ENCODE measurements at places on chromosomes 3 and 15. TPM values are rescaled to one million over a fixed set of nuclear protein-coding genes. Genes with fewer than 3 reads are reported as not detected.

DNA sequence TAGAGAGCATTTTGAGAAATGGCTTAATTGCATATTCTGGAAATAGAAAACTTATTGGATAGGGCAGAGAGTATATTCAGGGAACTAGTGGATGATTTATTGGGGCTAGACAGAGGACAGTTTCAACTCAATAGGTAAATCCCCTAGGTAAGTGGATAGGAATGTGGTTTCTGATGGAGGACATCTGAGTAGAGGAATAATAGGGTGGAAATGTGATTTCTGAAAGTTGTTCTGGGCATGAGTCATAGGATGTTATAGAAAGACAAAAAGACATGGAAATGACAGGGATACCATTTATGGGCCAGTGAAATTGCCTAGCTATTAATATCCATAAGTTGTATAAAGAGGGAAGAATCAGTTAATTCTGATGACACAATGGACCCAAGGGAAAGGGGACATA is 563.3 kb upstream of the GOLIM4 start:
- DNase-seq = no peak
- no peaks in the 10 kb centered on the region for H3K36me3 ChIP-seq
- no peak overlapping the region for H3K27ac ChIP-seq
- no peaks in the 10 kb centered on the region for H3K4me1 ChIP-seq
- no peak overlapping the region for H3K4me3 ChIP-seq

- H3K4me1 ChIP-seq = no peaks in the 10 kb centered on the region
- no peak for DNase-seq
- no peaks in the 10 kb centered on the region for H3K27me3 ChIP-seq
- no peaks in the 10 kb centered on the region for H3K36me3 ChIP-seq
These were observed 298.3 kb downstream of the ZBTB20 start for GRCh38 chr3:114848643-114849350.

GRCh38 chr15:45187578-45187893 is 230 bp downstream of the SHF start:
- DNase-seq = no peak
- peaks cover 10% of the 10 kb centered on the region for H3K27me3 ChIP-seq
- H3K36me3 ChIP-seq = no peaks in the 10 kb centered on the region
- H3K4me3 ChIP-seq = peak overlapping the region; percentile 81
- H3K27ac ChIP-seq = no peak overlapping the region
- peaks cover 8% of the 10 kb centered on the region for H3K4me1 ChIP-seq

GRCh38 chr3:97942801-97943546 is 29.3 kb downstream of the RIOX2 start:
- no peak for DNase-seq
- peaks cover 51% of the 10 kb centered on the region for H3K36me3 ChIP-seq
- no peaks in the 10 kb centered on the region for H3K27me3 ChIP-seq
- H3K4me1 ChIP-seq = no peaks in the 10 kb centered on the region
- H3K4me3 ChIP-seq = no peak overlapping the region

DNA sequence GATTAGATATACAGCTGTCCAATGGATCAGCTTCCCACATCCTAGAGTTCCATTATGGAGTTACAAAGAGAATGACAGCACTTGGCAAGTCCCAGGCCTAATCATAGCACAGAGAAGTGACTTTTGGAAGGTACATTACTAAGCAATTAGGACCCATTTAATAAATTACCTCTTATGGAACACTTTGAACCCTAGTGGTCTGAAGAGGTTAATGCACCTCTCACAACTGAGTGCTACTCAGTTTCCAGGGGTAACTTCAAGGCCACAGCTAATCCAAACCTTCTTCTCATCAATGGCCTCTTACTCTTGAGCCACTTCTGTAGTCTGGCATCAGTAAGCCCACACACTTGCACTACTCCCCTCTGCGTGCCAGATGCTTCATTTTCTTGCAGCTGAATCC is 34.9 kb upstream of the MEIS2 start:
- no peak overlapping the region for H3K27ac ChIP-seq
- no peak overlapping the region for H3K4me3 ChIP-seq
- peak; percentile 58 for DNase-seq
- H3K36me3 ChIP-seq = no peaks in the 10 kb centered on the region
- H3K27me3 ChIP-seq = no peaks in the 10 kb centered on the region

- H3K4me1 ChIP-seq = no peaks in the 10 kb centered on the region
- no peak for DNase-seq
- H3K4me3 ChIP-seq = no peak overlapping the region
- H3K36me3 ChIP-seq = no peaks in the 10 kb centered on the region
- no peak overlapping the region for H3K27ac ChIP-seq
These were observed 26.1 kb downstream of the PTH1R start for GRCh38 chr3:46903341-46904302.

The VWA5B2 gene
- polyA plus RNA-seq = 0.40 TPM

DNA sequence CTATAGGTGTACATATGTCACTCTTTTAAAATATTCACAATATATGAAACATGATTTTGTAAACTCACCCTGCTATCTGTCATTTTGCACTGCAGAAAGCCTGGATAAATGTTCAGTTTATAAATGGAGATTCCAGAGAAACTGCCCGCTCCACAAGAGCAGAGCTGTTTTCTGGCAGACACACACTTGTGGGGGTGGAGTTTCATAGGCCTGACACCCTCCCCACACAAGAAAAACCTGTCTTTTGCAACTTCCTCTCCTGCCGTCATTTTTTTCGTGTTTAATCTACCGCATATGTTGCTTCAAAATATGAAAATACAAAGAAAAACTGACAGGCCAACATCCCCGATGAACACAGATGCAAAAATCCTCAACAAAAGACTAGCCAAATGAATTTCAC is 479.0 kb downstream of the GABRG3 start:
- DNase-seq = no peak
- H3K27me3 ChIP-seq = no peaks in the 10 kb centered on the region
- H3K4me1 ChIP-seq = no peaks in the 10 kb centered on the region
- no peak overlapping the region for H3K27ac ChIP-seq
- no peak overlapping the region for H3K4me3 ChIP-seq

The ACSBG1 gene
- 0.13 TPM for polyA plus RNA-seq

- H3K4me3 ChIP-seq = no peak overlapping the region
- DNase-seq = no peak
- peaks cover 6% of the 10 kb centered on the region for H3K4me1 ChIP-seq
- H3K27ac ChIP-seq = no peak overlapping the region
These were observed 527.9 kb upstream of the TBL1XR1 start for GRCh38 chr3:177725165-177725564.

The TP53BP1 gene
- 41.1 TPM for polyA plus RNA-seq

DNA sequence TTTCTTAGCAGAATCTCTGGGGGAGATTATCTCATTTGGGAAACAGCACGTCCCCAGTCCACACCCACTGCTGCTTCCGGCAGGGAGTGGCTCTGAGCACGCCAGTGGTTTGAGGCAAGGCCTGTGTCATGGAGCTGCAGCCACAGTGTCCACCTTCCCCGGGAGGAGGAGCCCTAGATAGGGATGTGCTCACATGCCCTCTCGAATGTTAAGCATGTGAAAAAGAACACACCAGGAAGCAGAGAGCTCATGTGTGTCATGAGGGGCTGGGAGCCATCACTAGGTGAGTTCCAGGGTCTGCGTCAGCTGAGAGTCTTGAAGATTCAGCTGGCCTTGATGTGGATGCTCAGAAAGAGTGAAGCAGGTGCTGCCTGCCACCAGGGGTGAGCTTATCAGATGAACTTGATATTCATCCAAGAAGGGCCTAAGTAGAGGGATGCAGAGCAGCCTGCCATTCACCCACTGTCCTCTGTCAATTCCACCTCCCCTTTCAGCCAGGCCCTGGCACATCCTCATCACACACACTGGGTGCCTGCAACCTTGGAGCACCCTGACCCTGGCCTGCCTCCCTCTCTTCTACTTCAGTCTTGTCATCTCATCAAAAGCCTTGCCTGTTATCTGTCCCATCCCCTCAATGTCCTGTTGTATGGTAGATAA is 16.3 kb downstream of the ITGA11 start:
- H3K36me3 ChIP-seq = no peaks in the 10 kb centered on the region
- no peaks in the 10 kb centered on the region for H3K4me1 ChIP-seq
- H3K27ac ChIP-seq = no peak overlapping the region
- no peak for DNase-seq
- no peaks in the 10 kb centered on the region for H3K27me3 ChIP-seq
- no peak overlapping the region for H3K4me3 ChIP-seq

GRCh38 chr3:190014940-190015339 is 105.8 kb downstream of the P3H2 start:
- H3K36me3 ChIP-seq = no peaks in the 10 kb centered on the region
- no peaks in the 10 kb centered on the region for H3K27me3 ChIP-seq
- peaks cover 63% of the 10 kb centered on the region for H3K4me1 ChIP-seq
- DNase-seq = no peak

- H3K27me3 ChIP-seq = no peaks in the 10 kb centered on the region
- H3K36me3 ChIP-seq = no peaks in the 10 kb centered on the region
These were observed 355.5 kb downstream of the OCA2 start for GRCh38 chr15:27743638-27744037.

DNA sequence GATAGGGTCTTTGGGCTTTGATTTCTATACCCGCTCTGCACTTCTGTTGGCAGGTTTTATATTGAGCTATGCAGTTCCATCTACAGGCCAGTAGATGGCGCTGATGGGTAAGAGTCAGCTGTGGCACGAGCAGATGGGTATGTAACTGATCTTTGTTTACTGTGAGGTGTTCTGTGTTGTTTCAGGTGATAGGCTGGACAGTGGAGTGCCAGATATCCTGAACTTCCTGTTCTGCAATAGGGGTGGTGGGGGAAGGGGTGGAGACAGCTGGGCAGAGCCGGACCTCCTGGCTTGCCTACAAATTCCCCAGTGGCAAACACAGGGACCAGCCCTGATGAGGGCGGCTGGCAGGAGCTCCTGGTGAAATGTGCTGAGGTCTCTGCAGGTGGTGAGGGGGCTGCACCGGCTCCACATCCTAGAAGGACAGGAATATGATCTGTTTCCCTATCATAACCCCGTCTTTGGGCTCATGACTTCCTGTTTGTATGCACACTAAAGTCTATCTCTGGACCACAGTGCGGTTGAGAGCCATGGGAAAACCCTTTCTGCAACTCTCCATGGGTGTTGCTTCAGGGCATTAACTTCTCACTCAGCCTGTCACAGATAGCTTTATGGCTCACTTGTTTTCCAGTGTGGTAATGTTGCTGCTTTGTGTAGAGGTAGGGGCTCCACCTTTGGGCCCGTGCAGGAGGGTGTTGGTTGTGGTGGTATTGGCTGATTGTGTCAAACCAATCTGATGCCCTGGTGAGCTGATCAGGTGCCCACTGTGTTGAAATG is 13.4 kb upstream of the FAM98B start:
- peaks cover 2% of the 10 kb centered on the region for H3K27me3 ChIP-seq
- H3K4me1 ChIP-seq = no peaks in the 10 kb centered on the region
- no peaks in the 10 kb centered on the region for H3K36me3 ChIP-seq
- H3K4me3 ChIP-seq = no peak overlapping the region

GRCh38 chr3:28949580-28949979 is 331.3 kb upstream of the RBMS3 start:
- no peak overlapping the region for H3K27ac ChIP-seq
- H3K36me3 ChIP-seq = no peaks in the 10 kb centered on the region
- DNase-seq = no peak
- no peaks in the 10 kb centered on the region for H3K27me3 ChIP-seq
- H3K4me1 ChIP-seq = no peaks in the 10 kb centered on the region
- H3K4me3 ChIP-seq = no peak overlapping the region

DNA sequence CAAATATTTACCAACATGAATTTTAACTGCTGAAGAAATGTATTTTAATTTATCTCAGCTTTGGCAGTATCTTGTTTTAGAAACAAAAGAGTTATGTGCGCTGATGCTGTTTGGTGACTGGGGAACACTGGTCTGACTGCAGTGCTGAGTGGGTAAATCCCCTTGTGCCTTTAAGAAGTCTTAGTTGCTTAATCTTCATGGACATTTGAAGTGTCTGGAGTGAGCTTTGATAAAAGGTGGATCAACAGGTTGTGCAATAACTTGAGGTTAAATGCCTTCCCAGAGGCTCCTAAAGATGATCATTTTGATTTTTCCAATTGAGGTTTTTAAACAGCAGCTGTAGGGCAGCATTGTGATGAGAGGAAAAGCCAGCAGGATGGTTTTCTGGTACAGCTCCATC is 68.7 kb downstream of the TP63 start:
- no peak overlapping the region for H3K4me3 ChIP-seq
- H3K27ac ChIP-seq = no peak overlapping the region
- DNase-seq = no peak
- H3K36me3 ChIP-seq = no peaks in the 10 kb centered on the region
- no peaks in the 10 kb centered on the region for H3K27me3 ChIP-seq

GRCh38 chr3:23682646-23683045 is 123.1 kb upstream of the UBE2E1 start:
- no peak for DNase-seq
- no peak overlapping the region for H3K27ac ChIP-seq
- no peaks in the 10 kb centered on the region for H3K27me3 ChIP-seq
- no peaks in the 10 kb centered on the region for H3K4me1 ChIP-seq
